Bone marrow (tissue), 2 donors: ENCODE measurements at places on chromosomes 7 and 10.

DNA sequence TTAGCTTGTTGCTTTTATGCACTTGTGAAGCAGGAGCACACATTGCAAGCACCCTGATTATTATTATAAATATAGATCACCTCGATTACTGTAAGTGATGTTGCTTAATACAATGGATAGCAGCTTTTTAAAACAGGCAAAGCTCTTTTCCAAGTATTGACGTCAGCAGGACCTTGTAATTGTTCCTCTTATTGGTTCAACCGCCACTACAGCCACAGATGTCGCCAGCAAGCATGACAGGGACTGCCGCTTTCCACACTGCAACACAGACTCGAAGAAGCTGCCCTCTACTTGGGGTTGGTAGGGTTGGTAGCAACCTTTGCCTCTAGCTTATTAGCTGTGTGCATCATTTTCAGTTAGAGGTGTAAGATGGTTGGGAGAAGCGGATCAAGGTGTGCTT, 167.6 kb downstream of the ZNF365 start:
- DNase-seq: no peak

DNA sequence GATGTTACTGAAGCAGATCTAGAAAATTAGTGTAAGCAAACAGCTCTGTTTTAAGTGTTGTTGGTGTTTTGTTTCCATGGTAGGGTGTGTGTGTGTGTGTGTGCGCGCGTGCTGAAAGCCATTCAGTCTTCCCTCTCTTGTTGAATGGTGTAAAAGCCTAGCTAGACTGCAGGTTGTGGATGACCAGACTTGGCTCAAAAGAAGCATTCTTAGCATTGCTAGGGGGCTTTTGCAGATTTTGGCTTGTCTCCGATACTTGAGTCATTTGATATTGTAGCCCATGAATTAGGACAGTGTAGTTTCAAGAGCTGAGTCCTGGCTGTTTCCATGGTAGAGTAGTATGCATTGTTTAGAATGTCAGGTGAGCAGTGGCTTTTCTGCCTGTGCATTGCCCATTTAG, 99.1 kb downstream of the SND1 start:
- no peak for DNase-seq

GRCh38 chr7:47678641-47679380, 96.9 kb upstream of the TNS3 start:
- no peak for DNase-seq

GRCh38 chr10:129655679-129656031, 188.6 kb downstream of the MGMT start:
- no peak for DNase-seq

- no peak for DNase-seq
Observed at GRCh38 chr10:29112827-29113615, 175.8 kb upstream of the LYZL1 start.

- no peak for DNase-seq
Observed at GRCh38 chr7:131244259-131244852, 83.3 kb upstream of the MKLN1 start.

DNA sequence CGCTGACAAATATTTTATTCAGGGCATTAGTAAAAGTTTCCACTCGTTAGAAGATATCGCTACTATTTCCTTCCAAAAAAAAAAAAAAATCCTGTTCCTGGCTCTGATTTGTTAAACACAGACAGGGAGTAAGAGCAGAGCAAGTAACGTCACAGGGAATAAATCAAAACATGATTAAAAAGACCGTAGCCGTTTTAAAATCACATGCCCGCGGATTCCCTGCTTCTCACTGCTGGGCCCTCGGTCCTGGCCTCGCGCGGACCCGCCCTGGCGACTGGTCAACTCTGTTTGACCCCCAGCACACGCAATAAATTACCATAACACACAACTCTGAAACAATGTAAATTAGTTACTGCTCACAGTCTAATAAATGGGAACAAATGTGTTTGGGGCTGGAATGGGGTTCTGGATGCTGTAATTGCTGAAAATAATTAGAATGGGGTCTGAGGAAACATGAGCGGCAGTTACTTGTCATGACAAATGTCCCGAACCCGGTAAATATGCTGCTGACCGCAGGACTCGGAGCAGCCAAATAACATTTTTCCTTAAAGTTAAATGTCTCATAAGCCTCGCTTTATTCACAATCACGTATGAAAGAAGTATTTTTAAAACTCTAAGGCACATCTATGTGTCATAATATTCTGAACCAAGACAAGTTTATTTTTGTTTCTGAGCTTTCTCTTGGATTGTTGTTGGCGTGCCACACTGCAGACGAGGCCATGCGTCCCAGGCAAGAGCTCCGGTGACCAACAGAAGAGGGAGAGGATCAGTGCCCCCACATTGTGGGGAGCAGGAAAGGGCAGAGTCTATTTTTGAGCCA, 17.9 kb downstream of the EBF3 start:
- DNase-seq: no peak

GRCh38 chr10:49322371-49323170, 23.6 kb downstream of the C10orf71 start:
- no peak for DNase-seq

- DNase-seq: no peak
Observed at GRCh38 chr7:128456255-128456725, 612 bp downstream of the HILPDA start.

DNA sequence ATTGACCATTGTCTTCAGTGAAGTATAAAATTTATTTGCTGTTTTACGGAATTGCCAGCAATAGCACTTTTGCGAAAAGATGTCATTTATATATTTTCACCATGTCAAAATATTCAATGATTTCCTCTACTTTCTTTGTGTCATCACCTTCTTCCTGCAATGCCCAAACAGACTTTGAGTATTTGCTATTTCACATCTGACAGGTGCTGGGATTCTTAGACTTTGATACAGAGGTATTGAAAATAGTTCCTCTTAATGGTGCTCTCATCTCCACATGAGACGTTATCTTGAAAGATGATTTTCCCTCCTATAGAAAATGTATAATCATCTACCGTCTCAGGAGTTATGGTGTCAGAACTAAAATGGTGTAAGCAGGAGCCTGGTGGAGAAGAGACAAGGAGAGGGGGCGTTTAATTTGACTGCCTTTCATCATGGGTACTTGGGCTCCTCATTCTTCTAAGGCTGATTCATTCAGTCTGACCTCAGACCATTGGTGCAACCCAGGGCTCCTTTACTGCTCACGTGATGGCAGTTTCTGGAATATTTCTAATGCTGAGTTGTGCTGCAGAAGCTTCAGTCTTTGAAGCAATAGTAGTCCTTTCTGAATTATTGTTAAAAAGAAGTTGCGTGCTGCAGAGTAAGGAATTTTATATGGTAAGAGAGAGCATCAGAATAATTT, 404.6 kb downstream of the PHTF2 start:
- DNase-seq: no peak

- DNase-seq: no peak
Observed at GRCh38 chr7:47685712-47686376, 103.9 kb upstream of the TNS3 start.

DNA sequence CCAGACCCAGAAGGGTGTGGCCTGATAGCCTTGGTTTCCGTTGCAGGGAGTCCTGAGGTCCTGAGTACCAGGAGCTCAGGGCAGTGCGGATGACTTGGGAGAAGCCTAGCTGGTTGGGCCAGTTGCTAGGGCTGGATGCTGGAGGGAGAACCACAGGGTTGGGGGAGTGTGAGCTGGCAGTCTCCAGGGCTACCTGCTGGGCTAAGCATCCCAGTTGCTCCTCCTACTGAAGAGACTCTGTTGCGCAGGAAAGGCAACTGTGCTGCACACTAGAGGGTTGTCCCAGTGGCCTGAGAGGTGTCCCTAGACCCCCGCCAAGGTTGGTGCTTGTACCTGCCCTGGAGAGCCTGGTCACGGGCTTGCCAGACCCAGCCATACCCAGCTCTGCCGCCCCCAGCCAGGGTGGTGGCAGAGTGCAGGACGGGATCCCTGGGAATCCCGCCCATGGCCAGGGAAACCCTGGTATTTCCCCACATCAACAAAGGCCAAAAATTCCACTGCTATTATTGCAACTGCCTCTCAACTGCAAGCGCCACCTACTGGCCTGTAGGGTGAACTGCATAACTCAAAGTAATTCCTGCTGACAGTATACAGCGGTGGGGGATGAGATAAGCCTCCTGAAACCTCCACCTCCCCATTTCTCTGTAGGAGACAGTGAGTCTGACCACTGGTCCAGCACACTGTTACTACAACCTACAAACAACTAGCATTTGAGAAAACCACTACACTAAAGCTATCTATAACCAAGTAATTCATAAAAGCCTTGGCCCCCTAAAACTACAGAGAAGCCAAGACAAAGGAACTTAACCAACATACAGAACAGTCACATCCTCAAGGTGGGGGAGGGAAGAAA, 67.6 kb upstream of the DDC start:
- DNase-seq: no peak

GRCh38 chr10:21497177-21497807, 28.2 kb downstream of the SKIDA1 start:
- DNase-seq: peak; percentile 39

GRCh38 chr7:1956141-1956540, 276.6 kb downstream of the MAD1L1 start:
- DNase-seq: no peak

- DNase-seq: no peak
Observed at GRCh38 chr10:34286136-34286739, 528.9 kb downstream of the PARD3 start.

GRCh38 chr7:81802251-81802650, 32.4 kb upstream of the HGF start:
- no peak for DNase-seq

GRCh38 chr10:3672220-3672619, 112.8 kb downstream of the KLF6 start:
- DNase-seq: no peak

GRCh38 chr10:121613456-121613855, 15.2 kb upstream of the FGFR2 start:
- no peak for DNase-seq

DNA sequence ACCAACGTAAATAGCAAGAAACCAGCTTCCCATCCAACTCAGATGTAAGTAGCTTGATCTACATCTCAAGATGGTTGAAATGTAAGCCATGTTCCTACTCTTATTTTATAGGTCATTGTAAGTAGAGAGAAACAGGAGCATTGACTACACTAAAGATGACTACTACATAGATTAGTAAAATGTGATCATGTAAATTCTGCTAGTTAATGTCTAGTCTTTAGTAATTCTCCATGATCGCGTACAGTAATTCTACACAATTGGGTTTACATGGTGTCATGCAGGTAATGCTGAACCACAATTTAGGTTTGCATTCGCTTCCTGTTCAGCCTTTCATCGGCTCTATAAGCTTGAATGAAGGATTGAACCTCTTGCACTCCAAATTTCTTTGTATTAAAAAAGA, 14.9 kb upstream of the SFMBT2 start:
- DNase-seq: no peak

GRCh38 chr7:79862447-79863210, 272.0 kb upstream of the GNAI1 start:
- DNase-seq: no peak

DNA sequence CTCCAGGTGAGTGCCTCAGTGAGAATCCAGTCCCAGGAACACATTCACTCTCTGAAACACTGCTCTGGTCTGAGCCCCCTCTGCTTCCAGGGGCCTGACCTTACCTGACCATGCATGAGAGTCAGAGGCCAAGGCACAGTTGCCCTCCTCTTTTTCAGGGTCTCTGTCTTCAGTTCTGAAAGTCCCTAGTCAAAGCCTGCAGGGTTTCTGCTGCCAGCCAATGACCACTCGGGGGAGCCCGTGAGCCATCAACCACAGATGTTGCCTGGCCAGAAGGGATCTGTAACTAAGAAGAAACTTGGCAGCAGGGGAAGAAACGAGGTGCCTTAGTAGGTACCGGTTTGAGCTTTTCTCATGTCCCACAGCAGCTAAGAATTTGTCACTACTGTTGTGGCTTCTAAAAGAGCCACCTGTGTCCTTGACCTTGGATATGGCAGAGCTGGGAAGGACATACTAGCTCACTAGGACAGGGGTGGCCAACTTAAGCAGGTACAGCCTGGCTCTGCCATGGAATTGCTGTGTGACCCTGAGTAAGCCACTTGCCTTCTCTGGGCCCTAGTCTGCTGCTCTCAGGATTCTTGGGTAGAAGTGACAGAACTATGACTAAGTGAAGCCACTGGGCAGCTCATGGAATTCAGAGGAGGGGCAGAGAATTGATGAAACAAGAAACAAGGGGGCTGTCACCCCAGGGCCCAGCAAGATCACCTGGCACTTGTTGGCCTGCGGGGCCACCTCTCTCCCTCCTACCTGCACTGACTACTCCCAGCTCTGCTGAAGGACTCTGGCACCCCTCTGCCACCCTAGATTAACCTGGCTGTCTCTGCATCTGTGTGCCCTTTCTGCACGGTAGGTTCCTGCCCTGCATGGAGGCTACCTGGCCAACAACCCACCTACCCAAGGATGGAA, 83.8 kb upstream of the GPR26 start:
- peak; percentile 11 for DNase-seq

DNA sequence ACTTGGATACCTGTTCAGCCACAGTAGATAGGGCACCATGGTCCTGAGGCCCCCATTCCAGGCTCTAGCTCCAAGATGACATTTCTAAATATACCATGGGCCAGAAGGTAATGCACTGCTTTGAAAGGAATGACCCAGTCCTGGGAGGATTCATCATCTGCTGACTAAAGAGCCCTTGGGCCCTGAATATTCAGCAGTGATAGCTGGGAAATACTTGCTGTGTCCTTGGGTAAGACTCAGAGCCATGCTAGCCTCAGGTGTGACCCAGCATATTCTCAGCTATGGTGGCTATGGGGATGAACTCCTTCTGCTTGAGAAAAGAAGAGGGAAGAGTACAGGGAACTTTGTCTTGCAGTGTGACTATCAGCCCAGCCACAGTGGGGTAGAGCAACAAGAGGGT, 21.3 kb upstream of the AGR2 start:
- DNase-seq: no peak

DNA sequence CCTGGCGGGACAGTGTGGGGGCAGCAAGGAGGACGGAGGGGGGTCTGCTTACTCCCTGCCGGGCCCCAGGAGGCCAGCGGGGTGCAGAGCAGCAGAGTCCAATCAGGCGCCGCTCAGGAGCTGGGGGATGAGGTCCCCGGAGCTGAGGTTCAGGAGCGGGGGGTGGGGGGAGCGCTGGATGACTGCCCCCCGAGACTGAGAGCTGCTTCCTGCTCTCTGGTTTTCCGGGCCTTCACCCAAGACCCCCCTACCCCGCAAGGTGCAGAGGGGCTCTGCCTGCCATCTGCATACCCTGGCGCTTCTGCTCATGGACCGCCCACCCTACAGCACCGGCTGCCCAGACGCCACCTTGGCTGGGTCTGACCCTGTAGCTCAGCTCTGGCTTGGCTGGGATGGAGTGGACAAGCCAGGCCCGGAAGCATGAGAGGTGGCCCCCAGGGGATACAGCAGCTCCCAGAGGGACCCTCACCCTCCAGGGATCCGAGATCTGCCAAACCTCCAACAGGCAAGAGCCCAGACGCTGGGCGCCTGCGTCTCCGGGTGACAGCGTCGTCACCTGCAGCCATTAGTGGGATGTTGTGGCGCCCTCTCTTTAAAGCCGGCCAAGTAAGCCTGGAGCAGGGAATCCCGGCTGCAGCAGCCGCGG, 930 bp downstream of the KNDC1 start:
- no peak for DNase-seq

DNA sequence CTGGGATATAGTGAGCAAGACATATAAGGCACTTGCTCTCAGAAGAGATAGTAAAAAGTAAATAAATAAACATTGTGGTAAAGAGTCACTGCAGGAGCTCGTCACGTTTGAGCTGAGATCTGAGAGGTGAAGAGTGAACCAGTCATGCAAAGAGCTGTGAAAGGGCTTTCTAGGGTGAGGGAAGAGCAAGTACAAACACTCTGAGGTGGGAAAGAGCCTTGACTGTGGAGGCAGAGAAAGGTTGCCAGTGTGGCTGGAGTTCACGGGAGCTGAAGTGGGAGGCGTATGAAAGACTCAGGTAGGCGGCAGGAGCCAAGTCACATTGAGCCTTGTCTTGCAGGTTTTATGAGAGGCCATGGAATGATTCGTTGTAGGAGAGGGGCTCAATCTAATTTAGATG, 141.0 kb downstream of the C1GALT1 start:
- no peak for DNase-seq

GRCh38 chr7:116582806-116583444, 58.1 kb downstream of the CAV1 start:
- DNase-seq: no peak
